ENCODE measurements at places on chromosomes 5 and 9.

DNA sequence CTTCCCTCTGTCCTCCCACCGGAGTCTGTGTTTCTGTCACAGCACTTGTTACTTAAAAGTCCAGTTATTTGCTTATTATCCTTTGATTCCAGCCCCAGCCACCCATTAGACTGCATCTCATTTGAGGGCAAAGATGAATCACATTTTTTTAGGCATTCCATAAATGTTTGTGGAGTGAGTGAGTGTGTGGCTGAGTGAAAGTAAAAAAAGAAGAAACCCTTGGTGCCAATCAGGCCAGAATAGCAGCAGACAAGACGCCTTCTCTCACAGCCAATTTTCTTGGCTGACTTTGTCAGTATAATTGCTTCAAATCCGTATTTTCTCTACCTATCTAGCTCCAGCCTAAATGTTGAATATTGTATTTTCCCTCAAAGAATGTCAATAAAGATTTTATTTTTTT, 613.0 kb upstream of the WWC1 start:
- DNase-seq, result no peak

GRCh38 chr5:177447611-177448243, 1.1 kb downstream of the PRR7 start:
- DNase-seq, result no peak

DNA sequence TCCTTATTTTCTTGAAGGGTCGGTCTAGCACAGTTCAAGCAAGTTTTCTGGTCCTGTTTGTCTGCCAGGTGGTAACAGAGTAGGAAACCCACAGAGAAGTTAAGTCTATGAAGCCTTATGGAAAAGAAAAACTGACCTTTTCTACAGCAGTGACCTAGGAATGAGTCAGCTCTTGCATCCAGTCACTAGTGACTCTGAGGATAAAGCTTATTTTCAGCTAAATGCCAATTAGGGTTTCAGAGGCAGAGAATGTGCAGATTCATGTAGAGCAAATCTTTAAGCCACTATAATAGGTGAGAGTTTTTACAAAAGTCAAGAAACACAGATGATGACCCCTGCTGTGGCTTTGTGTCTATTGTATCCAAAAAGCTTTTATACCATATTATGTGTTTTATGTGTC, 100.7 kb downstream of the CWC27 start:
- no peak for DNase-seq

DNA sequence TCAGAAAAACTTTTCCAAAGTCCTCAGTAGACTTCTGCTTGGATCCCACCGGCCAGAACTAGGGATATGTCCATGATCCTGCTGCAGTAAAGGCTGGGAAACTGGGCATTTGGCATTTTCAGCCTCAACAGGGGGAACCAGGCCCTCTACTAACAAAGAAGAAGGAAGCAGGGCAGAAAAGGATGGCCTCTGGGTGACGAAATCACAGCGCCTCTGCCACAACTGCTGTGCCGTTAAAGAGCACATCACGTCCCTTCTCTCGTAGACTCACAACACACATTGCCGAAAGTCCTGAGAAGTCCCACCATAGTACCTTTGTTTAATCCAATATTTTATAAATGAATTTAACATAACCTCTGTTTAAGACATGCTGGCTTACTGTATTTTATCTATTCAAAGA, 10.4 kb upstream of the AFAP1L1 start:
- no peak for DNase-seq

DNA sequence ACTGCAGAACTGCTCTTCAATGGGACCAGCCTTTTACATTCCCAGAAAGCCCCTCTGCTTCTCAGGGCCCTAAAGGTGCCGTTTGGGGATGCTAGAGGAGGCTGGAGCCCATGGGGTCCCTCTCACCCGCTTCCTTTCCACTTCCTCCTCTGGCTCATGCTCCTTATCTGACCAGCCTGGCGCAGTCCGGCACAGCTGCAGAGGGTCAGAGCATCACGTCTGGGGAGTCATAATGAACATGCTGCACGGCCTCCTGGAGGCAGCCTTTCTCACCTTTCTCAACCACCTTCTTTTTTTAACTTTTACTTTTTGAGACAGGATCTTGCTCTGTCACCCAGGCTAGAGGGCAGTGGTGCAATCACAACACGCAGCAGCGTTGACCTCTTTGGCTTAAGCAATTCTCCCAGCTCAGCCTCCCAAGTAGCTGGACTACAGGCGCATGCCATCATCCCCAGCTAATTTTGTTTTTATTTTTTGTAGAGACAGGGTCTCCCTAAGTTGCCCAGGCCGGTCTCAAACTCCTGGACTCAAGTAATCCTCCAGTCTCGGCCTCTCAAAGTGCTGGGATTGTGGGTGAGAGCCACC, 15.1 kb upstream of the TCF7 start:
- DNase-seq, result no peak

DNA sequence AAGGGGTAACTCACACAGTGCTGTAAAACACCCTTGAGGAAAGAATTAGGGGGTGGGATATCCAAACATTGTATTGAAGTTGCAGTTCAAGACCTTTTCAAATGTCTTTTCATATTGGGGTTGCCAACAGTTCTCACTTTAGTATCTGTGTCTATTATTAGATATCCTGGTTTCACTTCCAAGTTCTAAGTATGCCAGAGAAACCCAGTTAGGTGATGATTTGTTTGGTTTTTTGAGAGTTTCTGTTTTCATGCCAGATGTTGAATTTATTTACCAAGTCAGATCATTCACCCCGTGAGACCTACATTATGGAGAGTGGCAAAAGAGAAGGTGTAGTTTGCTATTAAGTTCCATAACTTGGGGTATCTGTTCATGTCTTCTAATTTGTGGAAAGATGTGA, 64.5 kb downstream of the C9orf152 start:
- no peak for DNase-seq

DNA sequence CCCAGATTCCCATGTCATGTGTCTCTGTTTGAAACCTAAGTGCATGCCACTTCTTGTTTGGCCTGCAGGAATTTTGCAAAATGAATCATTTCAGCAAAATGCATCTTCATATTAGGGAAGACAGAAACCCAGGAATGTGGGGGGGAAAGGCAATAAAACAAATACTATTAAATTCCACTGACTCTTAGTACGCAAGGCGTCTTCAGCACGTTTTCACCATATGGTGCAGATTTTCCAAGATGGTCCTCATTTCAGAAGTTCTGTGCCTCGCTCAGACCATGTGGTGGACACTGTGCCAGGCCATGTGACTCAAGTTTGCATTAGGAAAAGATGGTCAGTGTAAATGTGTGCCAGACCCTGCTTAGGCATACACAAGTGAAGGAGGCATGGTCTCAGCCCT, 184.0 kb downstream of the ACTL7B start:
- no peak for DNase-seq

- DNase-seq, result no peak
Measured at GRCh38 chr5:153809166-153809565, 229.5 kb downstream of the FAM114A2 start.

DNA sequence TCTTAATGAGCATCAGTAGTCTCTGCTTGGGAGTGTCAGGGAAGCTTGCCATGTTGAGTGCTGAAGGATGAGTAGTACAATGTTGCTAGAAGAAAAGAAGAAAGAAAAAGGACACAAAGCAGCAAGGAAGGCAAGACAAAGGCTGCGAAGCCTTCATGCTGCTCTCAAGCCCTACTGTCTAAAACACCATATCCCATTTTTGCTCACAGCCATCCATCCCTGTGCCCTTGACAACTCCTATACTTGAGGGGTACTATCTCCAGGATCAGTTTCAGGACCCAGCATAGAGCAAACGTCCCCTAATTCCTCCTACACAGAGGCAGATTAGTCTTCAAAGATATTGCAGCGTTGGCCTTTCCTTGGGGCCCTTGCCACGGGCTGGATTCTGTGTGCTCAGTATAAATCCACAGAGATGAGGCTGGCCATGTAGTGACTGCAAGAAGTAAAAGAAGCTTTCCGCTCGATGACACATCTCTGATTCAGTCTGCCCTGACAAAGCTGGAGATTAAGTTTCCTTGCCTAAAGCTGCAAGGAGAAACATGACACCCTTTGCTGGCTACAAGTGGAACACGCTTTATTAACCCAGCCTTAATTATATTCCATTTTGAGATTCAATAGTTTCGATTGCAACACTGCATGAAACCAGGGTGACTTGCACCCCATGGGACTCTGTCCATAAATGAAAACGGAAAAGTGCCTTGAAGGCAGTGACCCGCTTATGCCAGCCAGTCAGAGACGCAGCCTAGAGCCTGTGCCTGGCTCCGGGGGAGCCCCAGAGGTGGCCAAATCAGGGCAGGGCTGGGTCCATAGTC, 304.6 kb downstream of the ACTL7B start:
- no peak for DNase-seq

Data from transverse colon (tissue), 4 donors.